ENCODE measurements at places on chromosomes 12 and 14. TPM values are rescaled to one million over a fixed set of nuclear protein-coding genes. Genes with fewer than 3 reads are reported as not detected.

The TAS2R20 gene
- 7.5 TPM for total RNA-seq

The CISTR gene
- not detected for total RNA-seq

The CEBPE gene
- total RNA-seq, result not detected

The GYS2 gene
- not detected for total RNA-seq

The C12orf54 gene
- total RNA-seq, result not detected

The GPR135 gene
- total RNA-seq, result 4.7 TPM

The CACNA2D4 gene
- total RNA-seq, result 1.3 TPM

The C12orf42 gene
- total RNA-seq, result not detected

The KCNA5 gene
- not detected for total RNA-seq

The IFNG-AS1 gene
- total RNA-seq, result not detected

The NKX2-1 gene
- total RNA-seq, result not detected

The RAD9B gene
- 0.97 TPM for total RNA-seq

The TSPAN8 gene
- total RNA-seq, result 0.24 TPM

The ALDH2 gene
- 13.1 TPM for total RNA-seq

The MORN3 gene
- total RNA-seq, result 0.97 TPM

The GLT8D2 gene
- total RNA-seq, result 91.8 TPM

The PTCSC3 gene
- not detected for total RNA-seq

The SERPINA4 gene
- not detected for total RNA-seq

The BCL7A gene
- 6.5 TPM for total RNA-seq

The ITGA7 gene
- total RNA-seq, result 4.4 TPM

Data from hair follicle dermal papilla cell (primary cell).